ENCODE measurements at places on chromosomes 12 and 14.

DNA sequence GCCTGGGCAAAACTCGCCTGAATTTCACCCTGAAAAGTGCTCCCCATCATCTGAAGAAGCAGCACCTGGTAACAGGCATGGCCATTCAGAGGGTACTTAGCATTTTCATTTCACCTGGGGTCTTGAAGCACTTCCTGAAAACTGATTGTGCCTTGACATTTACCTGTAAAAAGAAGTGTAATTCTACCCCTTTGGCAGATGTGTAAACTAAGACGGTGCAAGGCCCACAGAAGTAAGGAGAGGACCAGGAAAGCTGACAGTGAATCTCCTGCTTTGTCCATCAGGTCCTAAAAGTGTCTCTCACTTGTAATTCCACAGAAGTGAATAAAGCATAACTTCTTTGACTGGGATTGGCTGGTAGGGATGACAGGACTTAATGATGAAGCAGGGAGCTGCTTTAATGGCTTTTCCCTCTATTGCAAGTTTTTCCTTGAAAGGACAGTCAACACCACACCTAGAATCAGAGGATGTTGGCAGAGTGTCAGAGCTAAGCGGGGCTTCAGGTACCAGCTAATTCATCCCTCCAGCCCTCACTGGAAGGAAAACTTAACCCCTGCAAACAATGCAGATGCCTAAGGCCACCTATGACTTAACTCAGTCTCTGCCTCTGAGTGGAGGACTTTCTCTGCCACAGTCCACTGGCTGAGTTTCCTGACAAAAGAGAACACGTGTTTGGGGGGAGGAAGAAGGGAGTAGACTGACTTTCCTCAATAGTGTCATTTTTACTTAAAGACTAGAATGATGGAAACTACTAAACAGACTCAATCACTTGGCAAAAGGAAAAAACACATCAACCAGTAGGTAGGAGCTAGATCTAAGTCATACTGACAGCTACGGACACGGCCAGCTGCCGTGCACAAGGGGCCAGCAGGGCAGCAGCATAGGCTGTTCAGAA is 74.7 kb downstream of the NUAK1 start:
- DNase-seq, result no peak

GRCh38 chr14:99348816-99349614 is 77.0 kb upstream of the BCL11B start:
- DNase-seq, result no peak

DNA sequence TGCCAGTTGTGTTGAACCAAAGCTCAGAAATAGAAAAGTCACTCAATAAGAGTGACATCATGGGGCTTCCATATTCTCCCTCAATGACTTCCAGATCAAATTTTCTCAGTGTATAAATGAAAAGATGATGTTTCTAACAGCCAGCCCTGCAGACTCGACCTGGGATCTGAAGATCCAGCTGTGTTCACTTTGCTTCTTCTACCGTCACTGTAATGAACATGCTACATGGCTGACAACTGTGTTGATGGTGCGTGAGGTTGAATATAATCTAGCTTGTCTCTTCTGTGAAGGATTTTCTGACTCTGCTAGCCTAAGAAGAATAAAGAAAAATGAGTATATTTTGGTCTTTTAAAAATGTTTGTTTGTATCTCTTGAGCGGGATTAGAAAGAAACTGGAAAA is 577.8 kb downstream of the ETNK1 start:
- DNase-seq, result no peak

DNA sequence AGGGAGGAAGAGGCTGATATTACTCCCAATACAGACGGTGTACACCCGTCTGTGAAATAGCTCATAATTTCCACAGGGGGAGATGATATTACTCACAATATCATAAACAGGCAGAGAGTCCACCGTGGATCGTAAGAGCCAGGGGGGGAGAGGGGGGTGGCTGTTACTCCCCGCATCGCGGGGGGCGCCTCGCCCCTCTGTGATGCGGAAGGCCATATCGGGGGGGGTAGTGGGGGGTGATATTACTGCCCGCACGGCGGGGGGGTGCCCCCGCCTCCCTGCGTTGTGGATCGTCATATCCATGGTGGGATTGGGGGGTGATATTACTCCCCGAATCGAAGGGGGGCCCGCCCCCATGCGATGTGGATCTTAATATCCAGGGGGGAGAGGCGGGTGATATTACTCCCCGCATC is 91.9 kb downstream of the FRMD6 start:
- DNase-seq, result no peak

DNA sequence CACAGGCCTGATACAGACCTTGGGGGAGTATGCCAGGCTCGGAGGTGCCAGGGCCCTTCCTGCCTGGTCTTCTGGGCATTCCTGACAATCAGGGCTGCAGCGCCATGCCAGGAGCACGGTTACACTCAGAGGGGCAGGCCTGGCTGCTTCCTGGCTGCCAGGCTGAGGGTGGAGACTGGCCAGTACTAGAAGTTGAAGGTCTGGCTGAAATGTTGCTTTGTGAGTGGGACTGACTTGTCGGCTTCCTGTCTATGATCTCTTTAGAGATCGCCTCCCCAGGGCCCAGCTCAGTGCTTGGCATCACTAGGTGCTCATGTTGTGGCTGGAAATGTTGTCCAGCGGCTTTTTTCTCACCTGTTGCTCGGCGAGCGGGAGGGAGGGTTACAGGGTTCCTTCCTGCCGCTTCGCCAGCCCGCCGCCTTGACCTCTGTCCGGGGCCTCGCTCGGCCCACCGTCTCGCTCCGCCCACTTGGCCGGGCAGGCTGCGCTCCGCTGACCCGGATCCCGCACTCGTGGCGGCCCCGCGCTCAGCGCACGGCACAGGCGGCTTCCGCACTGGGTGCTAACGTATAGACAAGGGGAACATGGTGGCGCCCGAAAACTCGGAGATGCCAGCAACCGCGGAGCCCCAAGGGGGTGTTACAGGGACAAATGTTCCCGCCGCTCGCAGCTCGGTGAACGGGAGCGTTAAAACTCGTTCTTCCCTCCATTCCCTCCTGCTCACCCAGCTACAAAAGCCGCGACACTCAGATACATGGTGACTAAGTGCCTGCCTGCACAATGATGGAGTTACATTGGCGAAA is 32.6 kb downstream of the PAPLN start:
- no peak for DNase-seq

DNA sequence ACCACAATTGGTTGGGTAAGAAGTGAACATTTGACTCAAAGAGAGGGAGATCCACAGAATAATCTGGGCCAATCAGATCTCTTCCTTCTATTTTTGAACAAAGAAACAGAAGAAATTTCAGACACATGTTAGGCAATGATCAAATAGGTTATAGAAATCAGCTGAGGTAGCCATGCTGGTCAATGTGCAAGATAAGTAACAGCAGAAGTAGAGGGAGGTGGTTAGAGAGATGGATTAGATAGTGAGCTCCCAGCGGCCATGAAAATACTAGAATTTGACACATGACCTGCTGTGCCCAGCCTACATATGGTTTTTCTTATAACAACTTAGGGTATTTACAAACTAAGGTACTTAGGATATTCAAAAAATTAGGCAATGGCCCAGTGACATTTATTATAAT is 230.9 kb upstream of the ARID2 start:
- DNase-seq, result no peak

GRCh38 chr12:70165450-70165849 is 77.8 kb upstream of the CNOT2 start:
- DNase-seq, result no peak

DNA sequence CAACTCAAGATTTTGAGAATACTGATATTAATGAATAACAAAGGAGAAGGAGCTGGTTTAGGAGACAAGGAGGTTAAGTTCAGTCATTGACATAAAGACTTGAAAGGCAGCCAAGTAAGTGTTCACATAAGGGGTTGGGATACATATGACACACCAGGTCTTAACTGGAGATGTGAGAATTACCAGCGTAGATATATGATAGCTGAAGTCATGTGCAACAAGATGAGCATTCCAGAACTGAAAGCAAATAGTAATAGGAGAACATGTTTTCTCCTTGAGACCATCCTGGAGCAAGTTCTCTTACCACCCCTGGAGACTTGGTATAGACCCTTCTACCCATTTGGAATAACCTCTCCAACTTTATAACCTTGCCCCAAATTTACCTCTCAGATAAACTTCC is 43.3 kb upstream of the NPFF start:
- DNase-seq, result no peak

- DNase-seq, result no peak
These were observed 122.3 kb downstream of the MON2 start for GRCh38 chr12:62588916-62589315.

GRCh38 chr14:54730156-54730961 is 163.4 kb downstream of the SAMD4A start:
- no peak for DNase-seq

- no peak for DNase-seq
These were observed 637.2 kb downstream of the TMTC2 start for GRCh38 chr12:83323866-83324265.

GRCh38 chr12:52913431-52913821 is 8.6 kb upstream of the KRT8 start:
- no peak for DNase-seq

DNA sequence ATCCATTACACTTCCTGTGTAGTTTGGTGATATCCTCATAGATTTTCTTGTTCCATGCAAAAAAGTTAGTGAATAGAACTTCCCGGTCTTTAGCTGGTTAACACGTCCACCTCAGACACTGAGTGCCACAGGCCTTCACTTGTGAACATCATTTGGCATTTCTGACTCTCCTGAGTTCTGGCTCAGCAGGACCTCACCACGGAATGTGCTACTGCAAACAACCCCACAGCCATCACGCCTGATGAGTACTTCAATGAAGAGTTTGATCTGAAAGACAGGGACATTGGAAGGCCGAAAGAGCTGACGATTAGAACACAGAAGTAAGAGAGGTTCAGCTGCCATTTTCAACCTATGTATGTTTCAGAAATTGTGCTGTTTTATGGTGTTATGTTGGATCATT is 20.0 kb downstream of the C12orf76 start:
- no peak for DNase-seq

- DNase-seq, result no peak
These were observed 24.7 kb downstream of the SLCO1B1 start for GRCh38 chr12:21155522-21156351.

GRCh38 chr12:93855261-93855660 is 178.1 kb downstream of the CRADD start:
- no peak for DNase-seq

- DNase-seq, result peak; percentile 31
These were observed 135.7 kb downstream of the PPM1H start for GRCh38 chr12:62799126-62799736.

DNA sequence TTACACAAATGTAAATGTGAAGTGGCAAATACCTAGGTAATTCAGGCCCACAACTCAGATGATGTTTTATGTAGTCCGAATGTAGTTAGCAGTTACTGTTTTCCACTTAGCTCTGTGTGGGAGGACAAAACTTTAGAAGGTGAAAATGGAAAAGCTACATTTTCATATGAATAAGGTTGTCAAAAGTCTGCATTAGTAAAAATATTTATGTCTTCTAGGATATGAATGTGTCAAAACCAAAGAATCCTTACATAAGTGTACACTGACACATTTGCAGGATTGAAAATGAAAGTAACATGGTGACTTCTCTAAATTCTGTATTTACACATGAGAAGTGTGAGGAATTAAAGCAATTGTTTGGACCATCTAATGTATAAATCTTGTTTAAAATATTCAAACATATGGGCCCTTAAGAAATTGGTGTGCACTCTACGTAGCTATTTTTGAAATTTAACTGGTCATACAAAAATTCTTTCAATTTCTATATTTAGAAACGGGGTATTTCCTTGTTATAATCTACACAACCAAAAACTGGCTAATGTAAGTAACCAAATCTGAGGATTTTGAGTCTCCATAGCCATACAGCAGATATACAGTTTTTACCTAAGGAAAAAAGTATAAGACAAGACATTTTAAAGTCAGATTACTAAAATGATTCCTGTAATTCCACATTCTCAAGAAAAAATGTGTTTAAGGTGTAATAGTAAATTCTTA is 5.4 kb downstream of the CDKN1B start:
- DNase-seq, result no peak

DNA sequence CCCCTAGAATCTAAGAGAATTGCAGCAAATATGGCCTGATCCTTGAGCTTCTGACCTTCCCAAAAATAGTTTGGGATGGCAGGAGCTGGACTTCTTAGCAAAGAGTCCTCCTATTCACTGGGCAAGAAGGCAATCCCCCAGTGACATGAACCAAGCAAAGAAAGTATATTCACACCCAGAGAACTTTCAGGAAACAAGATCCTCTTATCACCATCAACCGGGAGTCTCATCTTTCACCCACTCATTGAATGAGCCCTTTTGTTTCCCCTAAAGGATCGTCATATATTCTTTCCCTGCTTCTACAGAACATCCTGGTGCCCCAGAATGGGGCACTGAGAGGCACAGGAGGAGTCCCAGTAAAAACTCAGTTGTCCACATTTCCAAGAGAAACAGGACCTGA is 19.7 kb downstream of the SPTB start:
- DNase-seq, result no peak

DNA sequence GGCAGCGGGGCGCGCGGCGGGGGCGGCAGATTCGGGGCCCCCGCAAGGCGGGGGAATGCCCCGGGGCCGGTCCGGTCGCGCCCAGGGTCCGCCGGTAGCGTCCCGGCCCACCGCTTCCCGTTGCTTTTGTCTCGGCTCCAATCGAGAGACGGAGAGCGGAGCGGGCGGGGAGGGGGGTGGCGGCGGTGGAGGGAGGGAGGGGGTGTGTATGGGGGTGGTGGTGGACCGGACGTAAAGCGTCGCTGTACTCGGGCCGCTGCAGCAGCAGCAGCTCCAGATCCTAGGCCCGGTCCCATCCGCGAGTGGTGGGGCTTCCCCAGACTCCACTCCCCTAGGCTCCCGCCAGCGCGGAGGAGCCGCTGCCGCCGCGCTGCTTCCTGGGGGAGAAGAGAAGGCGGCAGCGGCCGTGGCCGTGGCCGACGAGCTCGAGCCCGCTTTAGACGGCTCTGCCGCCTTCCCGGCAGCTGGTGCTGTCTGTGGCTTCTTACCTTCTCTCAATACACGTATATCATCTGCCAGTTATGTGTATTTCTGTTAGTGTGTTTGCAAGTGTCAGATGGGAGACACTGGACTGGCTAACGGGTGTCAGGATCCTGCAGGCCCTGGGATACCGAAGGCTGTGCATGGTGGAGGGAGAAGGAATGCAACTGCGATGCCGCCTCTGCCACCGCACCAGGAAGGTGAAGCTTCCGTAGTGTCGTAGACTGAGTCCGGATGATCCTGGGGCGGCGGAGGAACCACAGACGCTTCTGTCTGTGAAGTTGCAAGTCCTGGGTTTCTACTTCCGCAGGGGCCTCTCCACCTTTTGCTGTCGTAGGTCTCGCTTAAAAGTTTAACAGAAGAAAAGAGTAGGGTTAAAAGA is 508 bp downstream of the CNOT2 start:
- DNase-seq, result peak; percentile 69

Data from stimulated activated CD4-positive, alpha-beta T cell treated with anti-CD3 and anti-CD28 coated beads, Interleukin-4, amount 100 ng/mL, for 1 hour (primary cell).